Globus pallidus (tissue), 1 donor: ENCODE measurements at places on chromosomes 6 and 20.

DNA sequence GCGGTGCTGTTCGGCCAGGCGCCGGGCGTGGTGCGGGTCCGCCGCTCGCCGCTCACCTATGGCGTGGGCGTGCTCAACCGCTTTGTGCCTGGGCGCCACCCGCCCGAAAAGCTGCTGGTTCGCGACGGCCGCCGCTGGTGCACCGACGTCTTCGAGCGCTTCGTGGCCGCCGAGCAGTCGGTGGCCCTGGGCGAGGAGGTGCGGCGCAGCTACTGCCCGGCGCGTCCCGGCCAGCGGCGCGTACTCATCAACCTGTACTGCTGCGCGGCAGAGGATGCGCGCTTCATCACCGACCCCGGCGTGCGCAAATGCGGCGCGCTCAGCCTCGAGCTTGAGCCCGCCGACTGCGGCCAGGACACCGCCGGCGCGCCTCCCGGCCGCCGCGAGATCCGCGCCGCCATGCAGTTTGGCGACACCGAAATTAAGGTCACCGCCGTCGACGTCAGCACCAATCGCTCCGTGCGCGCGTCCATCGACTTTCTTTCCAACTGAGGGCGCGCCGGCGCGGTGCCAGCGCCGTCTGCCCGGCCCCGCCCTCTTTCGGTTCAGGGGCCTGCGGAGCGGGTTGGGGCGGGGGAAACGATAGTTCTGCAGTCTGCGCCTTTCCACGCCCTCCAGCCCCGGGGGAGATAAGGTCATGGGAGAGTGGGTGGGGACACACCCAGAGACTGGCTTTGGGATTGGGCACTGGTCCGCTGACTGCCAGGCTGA lies 15.7 kb downstream of the ADISSP start:
- DNase-seq: peak; percentile 44

DNA sequence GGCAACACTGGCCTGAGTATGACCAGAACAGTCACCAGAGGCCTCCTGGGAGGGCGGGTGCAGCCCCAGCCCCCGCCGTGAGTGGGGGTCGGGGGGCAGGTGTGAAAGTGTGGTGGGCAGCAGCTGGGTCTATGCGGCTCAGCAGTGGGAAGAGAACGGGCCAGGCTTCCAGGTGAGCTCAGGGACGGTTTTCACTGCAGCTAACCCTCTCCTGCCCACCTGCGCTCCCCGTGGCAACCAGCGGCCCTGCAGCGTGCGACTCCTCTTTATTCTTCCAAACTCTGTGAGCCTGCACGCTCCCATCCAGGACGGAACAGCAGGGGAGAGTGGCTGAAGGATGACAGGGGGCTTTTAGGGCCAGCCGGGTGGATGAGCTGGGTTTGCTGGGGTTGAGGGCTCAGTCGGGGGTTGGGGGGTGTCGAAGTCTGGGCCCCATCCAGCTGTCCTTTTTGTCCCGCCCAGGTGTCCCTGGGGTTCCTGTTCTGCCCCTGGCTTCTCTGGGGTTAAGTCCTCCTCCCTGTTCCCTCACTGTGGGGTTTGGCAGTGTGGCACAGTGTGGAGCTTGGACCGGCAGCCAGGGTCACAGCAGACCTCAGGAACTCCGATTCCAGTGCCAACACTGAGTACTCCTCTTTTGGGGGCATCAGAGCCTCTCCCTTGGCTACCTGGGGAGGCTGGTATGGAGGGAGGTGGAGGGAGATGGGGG lies 859 bp upstream of the BIRC7 start:
- no peak for DNase-seq

DNA sequence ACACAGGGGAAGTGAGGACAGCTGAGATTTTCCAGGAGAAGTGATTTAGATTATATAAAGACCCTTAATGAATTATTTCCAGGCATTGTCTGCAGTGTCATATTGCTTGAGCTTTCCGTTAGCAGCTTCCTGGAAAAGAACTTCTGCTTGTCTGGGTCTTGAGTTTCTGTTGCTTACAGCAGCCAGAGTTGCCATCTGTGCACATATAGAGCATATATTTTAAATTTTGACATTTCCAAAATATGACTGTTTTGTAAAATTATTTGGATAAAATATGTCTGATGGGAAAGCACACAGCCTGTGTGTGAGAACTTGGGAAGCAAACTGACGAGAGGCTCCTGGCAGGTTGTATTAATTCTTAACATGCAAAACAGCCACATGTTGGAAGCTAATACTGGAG lies 21.0 kb upstream of the NKX2-2 start:
- no peak for DNase-seq

DNA sequence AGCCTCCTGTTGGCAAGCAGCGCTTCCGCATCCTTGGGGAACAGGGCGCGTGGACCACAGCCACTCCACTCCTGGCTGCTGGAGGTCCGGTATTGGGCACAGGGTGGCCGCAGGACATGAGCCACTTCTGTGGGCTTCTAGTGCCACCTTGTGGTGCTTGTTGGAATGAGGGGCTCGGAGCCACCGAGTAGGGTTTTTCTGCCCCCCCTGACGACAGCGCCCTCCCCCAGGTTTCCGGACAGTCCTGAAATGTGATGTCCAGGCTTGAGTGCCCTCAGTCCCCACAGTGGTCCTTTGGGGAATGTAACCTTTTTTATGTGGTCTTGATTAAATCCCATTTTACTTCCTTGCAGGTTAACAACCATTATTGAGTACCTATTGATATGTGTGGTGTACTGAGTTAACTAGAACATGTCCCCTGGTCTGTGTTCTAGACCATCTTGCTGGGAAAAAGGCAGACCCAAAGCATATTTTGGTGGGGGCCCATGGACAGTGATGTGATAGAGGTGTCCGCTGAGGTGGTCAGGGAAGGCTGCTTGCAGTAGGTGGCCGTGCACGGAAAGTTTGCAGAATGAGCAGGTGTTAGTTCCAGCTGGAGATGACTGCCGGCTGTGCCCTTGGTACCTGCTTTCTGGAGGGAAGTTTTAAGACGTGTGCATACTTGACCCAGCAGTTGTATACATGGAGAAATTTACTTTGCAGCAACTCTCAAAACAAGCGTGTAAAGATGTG lies 70.0 kb downstream of the PTPN1 start:
- DNase-seq: peak; percentile 35

DNA sequence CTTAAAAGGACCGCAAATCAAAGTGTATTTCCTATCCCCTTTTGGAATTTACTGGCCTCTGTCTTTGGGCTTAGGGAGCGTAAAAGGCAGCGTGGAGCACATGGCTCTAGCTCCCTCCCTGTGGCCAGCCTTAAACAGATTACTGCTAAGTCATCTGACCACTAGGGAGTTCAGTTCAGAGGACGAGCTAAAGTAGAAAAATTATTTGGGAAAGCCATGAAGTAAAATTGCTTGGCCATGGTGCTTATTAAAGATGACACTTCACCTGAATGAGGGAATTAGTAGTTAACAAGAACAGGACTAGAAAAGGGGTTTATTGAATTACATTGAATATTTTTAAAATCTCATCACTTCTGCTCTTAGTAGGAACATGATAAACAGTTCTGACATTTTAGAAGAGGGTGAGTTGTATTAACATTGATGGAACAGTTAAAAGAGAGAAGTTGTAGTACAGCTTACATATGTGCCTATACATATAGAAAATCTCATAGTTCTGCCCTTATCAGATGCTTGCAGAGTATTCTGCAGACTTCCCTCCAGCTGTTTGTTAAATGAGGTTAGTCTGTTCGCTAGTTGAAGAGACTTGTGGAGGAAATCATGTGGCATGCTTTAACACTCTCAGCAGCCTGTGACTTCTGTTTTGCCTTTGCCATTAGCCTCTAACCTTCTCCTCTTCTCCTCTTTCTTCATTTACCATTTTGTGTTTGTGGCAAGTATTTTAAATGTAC lies 31.2 kb upstream of the MAPK13 start:
- no peak for DNase-seq

DNA sequence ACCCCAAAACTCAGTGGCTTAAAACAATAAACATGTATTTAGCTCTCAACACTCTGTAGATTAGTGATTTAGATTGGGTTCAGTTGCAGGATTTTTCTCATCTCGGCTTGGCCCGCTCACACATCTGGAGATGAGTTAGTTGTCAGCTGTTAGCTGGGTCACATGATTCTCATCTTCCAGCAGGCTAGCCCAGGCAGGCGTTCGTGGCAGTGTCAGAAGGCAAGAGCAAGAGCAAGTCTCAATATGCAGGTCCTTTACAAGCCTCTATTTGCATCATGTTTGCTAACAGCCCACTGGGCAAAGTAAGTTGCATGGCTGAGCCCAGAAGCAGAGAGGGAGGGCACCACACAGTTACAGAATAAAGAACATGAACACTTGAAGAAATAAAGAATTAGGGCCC lies 83.6 kb upstream of the MYLIP start:
- DNase-seq: peak; percentile 11

DNA sequence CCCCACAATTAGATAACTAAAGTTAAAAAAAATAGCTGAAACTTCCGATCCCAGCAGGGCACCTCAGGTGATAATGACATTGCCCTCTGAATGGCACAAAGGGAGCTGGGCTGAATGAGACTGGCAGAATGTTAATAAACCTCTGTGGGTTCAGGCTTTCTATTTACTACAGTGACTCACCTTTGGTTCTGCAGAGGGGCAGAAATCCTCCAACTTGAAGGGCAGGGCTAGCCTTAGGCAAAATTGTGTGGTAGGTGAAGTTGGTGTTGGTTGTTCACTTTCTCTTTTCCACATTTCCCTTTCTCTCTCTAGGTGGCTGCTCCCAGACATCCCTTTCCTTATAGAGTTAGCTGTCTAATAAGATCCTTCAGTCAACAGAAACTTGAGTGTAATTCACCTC lies 625.2 kb downstream of the EPM2A start:
- no peak for DNase-seq

- no peak for DNase-seq
Observed at GRCh38 chr6:139027620-139028182, 844 bp upstream of the ABRACL start.

DNA sequence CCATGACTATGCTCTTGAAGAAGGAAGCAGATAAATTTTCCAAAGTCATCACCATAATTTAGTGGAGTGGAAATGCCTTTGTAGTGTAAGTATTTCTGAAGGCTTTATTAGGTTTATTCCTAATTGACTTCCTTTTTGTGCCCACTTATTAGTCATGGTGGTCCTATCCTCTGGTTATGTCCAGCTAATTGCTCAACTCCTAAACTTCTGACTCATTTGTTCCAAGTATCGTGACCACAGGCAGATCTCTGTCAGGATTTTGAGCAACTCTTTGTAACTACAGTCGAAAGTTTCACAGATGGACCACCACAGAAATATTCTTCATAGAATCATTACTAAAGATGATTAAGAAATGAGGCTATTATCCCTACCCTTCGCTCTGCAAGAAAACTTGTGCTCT lies 315.6 kb upstream of the PTCHD4 start:
- no peak for DNase-seq

DNA sequence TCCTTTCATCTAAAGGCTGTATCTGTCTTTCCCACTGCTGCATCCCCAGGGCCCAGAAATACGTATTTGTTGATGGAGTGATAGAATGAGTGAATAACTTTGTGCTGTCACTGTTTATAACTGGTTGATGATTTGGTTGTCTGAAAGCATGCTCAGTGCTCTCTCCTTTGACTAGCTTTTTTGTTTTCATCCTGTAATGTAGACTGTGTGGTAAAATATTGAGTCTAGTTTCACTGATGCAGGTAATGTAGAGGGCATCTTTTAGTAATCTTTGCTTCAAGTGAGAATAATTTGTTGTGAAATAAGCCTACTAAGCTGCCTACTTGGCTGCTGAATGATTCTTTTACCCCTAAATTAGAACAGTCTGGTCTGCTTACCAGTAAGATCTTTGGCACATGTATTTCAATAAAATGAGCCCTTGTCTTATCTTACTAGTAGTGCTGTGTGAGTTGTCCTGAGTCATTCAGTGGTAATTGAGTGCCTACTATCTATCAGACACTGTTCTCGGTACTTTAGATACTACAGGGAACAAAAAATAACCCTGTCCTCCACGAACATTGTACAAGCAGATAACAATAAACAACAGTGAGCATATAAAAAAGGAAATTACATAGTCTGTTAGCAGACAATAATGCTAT lies 39.9 kb downstream of the MAPK14 start:
- DNase-seq: no peak

DNA sequence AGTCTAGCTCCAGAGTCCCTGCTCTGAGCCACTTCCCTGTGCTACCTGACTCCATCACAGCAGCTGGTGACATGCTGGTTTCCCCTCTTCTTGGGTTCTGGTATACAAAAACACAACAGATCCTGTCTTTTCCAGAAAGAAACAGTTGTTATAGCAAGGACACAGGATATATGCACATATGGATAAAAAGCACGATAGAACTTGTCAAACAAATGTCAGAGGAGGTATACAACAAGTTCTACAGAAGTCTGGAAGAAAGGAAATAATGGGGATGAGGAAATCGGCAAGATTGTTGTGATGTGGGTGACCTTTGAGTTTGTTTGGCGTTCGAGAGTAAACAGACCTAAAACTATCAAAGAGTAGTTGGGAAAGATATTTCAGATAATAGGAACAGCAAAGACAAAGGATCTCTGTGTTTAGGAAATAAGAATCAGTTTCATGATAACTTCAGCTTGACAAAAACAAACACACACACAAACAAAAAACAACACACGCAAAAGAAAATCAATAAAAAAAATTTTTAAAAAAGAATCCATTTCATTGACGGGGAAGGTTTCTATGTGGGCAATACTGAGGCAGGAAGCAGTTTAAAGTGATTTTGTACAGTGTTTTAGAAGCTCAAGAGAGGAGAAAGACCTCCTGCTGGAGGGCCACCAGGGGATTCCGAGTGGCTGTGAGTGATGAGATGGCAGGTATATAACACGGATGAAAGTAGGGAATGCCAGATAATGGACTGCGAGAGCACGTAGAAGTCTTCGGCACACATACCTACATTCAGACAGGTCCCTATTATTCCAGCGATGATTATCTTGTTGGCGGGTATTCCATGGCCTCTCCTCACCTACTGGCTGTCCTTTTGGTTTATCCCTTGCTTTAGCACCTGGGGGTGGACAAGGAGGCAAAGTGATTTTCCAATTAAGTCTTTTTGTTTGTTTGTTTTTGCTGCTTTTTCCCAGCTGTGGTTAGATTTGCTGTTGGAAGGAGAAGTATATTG lies 174.9 kb downstream of the HS3ST5 start:
- DNase-seq: peak; percentile 33

- DNase-seq: peak; percentile 84
Observed at GRCh38 chr20:48668451-48668946, 159.3 kb downstream of the PREX1 start.
